ENCODE measurements at places on chromosomes 6 and 20. TPM values are rescaled to one million over a fixed set of nuclear protein-coding genes. Genes with fewer than 3 reads are reported as not detected.

RIPPLY2 gene
- 1.6 TPM for total RNA-seq

TFEB gene
- total RNA-seq, result 7.8 TPM

LY6G5C gene
- not detected for total RNA-seq

IFNGR1 gene
- total RNA-seq, result 67.3 TPM

IL17A gene
- total RNA-seq, result not detected

CDYL gene
- 33.9 TPM for total RNA-seq

OR12D3 gene
- not detected for total RNA-seq

C20orf204 gene
- total RNA-seq, result 0.52 TPM

PDE7B gene
- 13.6 TPM for total RNA-seq

MRAP2 gene
- 40.2 TPM for total RNA-seq

UNC93A gene
- not detected for total RNA-seq

ESF1 gene
- 5.7 TPM for total RNA-seq

COL9A1 gene
- 7.8 TPM for total RNA-seq

ESR1 gene
- 1.0 TPM for total RNA-seq

C6orf132 gene
- under 0.01 TPM for total RNA-seq

PI16 gene
- 19.8 TPM for total RNA-seq

GGTLC1 gene
- total RNA-seq, result not detected

TEAD3 gene
- total RNA-seq, result 6.8 TPM

ELOVL2 gene
- total RNA-seq, result 0.52 TPM

ACTL10 gene
- 1.0 TPM for total RNA-seq

C20orf173 gene
- total RNA-seq, result not detected

ADTRP gene
- total RNA-seq, result under 0.01 TPM

RFX6 gene
- total RNA-seq, result not detected

PLCB1 gene
- 13.0 TPM for total RNA-seq

HACE1 gene
- total RNA-seq, result 19.8 TPM

C6orf52 gene
- not detected for total RNA-seq

NKAPL gene
- total RNA-seq, result 0.52 TPM

DPPA5 gene
- not detected for total RNA-seq

PIGU gene
- total RNA-seq, result 11.0 TPM

KCNK5 gene
- total RNA-seq, result 1.6 TPM

CD109 gene
- total RNA-seq, result 19.3 TPM

ZNF311 gene
- total RNA-seq, result 1.6 TPM

SLPI gene
- not detected for total RNA-seq

ABHD16B gene
- total RNA-seq, result not detected

HSPA12B gene
- 14.6 TPM for total RNA-seq

LINC00237 gene
- 0.52 TPM for total RNA-seq

PDYN gene
- not detected for total RNA-seq

SIRPG gene
- under 0.01 TPM for total RNA-seq

TENT5A gene
- total RNA-seq, result 28.2 TPM

CRISP2 gene
- not detected for total RNA-seq

C20orf202 gene
- total RNA-seq, result 0.52 TPM

EFHC1 gene
- total RNA-seq, result 14.1 TPM

FERMT1 gene
- not detected for total RNA-seq

PERP gene
- 1.0 TPM for total RNA-seq

PKIB gene
- total RNA-seq, result not detected

MAD2L1BP gene
- total RNA-seq, result 25.1 TPM

XKR7 gene
- not detected for total RNA-seq

LCA5 gene
- total RNA-seq, result 4.7 TPM

ZSWIM3 gene
- 7.8 TPM for total RNA-seq

SLC26A8 gene
- total RNA-seq, result under 0.01 TPM

IBTK gene
- total RNA-seq, result 50.1 TPM

ADGRF5 gene
- total RNA-seq, result 26.1 TPM

SLC4A11 gene
- total RNA-seq, result under 0.01 TPM

MOXD1 gene
- 1.0 TPM for total RNA-seq

All from skeletal muscle tissue (tissue), 5 donors.